ENCODE measurements at places on chromosomes 12 and 14. TPM values are rescaled to one million over a fixed set of nuclear protein-coding genes. Genes with fewer than 3 reads are reported as not detected.

GRCh38 chr14:102544747-102545460 lies 35.3 kb upstream of the ANKRD9 start:
- DNase-seq = no peak

- peak; percentile 81 for DNase-seq
Measured at GRCh38 chr14:105180592-105181548, at the start of gene NUDT14. Gene NUDT14, minus strand, starts transcription at chr14:105181312. Its CDS starts 103 bp downstream, at chr14:105181209.

GRCh38 chr14:67987606-67988005 lies 168.0 kb downstream of the RAD51B start:
- DNase-seq = no peak

DNA sequence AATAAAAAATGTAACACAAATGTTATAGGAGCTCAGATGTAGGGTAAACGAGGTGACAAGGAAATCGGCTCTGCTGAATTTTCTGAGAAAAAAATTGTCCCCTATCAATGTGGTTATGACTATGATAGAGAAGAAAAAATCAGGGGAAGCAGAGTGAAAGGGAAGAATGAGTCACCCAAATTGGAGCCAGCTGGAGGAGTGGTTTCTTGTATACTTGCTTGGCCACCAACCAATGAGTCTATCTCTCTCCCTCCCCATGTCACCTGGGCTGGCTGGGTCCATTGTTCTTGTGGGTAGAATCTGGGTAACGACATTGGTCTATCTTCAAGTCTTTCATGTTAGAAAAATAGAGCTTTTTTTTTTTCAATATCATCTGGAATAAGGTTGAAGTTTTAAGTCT lies 196.6 kb upstream of the FLRT2 start:
- DNase-seq = no peak

DNA sequence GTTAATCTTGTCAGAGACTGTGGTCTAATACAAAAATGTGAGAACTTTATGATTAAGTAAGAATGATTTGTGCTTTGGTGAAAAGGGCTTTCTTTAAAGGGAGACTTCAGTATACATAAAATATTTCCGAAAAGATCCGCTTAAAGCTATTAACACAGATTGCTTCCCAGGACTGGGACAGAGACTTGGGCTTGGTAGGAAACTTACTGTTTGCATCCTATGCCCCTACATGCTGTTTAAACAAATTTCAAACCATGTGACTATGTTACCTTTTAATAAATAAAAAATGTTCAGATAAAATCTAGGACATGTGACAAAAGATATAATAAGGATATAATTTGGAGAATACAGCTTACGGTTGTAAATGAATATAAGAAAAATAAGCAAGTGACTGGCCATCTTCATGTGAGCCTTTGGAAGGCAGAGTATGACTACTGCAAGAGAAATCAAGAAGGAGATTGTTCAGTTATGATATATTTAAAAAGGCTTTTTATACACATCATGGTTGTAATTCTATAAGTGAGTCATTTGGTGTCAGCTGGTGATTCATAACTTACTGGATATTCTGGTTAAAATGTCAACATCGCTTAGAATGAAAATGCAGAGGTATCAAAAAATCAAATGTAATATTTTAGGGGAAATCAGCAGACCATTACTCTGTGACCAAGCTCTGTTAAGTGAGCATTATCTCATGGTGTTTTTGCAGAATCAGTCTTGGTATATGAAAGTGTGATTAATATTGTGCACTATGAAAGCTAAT lies 234.7 kb upstream of the E2F7 start:
- DNase-seq = no peak

DNA sequence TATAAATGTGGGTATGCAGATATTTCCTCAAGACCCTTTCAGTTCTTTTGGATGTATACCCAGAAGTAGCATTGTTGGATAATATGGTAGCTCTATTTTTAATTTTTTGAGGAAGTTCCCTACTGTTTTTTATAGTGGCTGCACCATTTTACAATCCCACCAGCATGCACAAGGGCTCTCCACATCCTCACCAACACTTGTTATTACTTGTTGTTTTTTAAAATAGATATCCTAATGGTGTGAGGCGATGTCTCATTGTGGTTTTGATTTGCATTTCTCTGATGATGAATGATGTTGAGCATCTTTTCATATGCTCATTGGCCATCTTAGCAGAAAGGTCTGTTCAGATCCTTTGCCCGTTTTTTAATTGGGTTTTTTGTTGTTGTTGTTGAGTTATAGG lies 47.1 kb downstream of the DIP2B start:
- no peak for DNase-seq

DNA sequence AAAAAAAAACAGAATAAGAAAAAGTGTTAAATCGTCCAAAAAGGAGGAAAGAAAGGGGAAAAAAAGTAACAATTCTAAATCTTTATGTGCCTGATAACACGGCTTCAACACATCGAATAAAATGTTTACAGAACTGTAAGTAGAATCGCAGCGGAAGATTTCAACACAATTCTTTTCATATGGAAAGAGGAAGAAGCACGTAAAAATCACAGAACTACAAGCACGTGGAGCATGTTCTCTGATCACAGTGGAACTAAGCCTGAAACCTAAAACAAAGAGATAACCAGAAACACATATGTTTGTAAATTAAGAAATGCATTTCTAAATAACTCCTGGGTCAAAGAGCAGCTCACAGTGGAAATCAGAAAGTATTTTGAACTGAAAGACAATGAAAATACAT lies 8.7 kb downstream of the CLEC7A start:
- no peak for DNase-seq

DNA sequence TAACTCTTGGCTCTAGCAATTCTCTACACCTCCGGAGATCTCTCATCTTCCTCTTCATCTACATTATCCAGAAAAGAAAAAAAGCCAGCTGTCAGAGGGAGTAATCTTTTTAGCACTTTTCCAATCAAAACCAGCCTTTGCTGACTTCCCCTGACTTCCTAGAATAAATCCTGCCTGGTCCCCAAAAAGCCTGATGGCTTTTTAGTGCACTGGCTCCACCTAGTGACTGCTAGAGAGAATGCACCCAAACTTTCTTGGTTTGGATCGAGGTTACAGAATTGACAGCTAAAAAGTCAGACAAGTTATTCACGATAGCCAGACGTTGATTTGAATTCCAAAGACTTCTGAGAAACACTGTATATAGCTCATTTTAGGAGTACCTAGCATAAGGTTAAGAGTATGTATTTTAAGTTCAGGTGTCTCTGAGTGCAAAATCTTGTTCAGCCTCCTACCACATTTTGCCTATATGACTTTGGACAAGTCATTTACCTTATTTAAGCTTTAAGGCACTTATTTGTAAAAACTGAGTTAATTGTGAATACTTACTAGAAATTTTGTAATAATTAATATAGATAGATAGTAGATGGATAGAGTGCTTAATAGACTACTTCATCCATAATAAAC lies 185.7 kb upstream of the GRIN2B start:
- no peak for DNase-seq

DNA sequence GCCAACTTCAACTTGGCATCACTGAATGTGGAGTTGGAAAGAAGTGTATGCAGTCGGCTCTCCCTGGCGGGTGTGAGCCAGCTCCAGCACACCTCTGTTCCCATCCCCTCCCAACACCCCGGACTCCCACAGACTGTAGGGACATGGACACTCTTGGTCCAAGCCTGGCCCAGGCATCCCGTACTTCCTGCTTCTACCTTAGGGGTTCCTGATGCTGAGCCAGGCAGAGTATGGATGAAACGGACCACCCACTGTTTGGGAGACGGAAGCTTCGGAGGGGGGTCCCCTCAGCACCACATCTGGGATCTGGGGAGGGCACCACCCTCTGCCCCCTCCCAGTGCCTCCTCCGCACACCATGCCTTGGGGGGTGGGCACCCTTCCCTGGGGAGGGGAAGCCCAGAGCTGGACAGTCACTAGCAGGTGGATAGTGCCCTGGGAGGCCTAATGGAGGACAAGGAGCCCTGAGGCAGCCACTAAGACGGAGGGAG lies 62.0 kb downstream of the LGMN start:
- no peak for DNase-seq

The NGB gene
- not detected for total RNA-seq

The DEPDC4 gene
- not detected for total RNA-seq

The TAS2R13 gene
- total RNA-seq = 1.4 TPM

The NKX2-1 gene
- total RNA-seq = not detected

The ERP27 gene
- 14.9 TPM for total RNA-seq

The GPRC5D gene
- not detected for total RNA-seq

All from T-helper 17 cell (primary cell).